ENCODE measurements at places on chromosomes 6 and 20.

DNA sequence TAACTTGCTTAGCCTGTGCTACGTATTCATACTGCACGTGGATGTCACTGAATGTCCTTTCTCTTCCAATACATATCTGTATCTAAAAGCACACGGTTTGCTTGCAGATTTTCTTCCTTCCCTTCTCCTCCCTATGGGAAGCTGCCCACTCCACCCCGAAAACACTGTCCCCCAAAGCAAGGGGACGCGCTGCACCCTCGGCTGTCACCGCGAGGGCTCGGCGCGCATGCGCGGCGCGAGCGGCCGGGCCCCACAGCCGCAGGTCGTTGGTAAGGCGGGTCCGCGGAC, 659 bp downstream of the TMX4 start:
- peak; percentile 71 for DNase-seq

DNA sequence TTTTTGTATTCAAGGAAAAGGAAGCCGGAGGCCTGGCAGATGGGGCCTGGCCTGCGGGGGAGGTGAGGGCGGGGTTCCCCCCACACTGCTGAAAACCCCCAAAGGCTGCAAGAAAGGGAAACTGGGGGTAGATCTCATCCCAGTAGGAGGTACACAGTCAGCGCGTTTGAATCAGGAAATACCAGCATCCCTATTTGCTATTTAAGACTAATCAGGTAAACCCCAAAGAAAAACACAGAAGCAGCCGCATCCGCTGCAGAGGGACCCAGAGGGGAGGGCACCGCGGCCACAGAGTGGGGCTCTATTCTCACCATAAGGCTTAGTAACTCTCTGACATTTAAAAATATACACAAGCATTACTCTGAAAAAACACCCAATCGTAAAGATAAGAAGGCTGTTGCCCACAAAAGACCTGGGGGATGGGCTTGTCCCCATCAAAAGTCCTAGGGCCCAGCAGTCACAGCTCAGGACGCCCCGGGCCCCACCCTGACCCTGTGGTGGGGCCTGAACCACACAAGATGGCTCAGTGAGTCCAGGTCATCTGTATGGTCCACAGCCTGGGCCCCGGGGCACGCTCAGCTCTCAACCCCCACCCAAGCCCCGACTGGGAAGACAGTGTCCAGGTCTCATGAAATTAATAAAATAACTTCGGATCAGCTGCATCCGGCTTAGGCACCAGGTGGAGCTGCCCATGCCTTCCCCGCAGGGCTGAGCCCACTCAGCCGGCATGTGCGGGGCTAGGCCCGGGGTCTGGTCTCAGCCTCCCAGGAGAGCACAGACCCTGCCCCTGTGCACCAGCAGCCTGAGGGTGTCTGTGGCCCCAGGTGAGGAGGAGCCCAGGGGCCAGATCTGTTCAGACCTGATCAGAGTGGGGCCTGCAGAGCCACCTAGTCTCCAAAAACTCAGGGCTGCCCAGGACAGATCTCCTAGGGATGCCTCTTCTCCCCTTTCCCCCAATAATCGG, 31.0 kb downstream of the KCNQ2 start:
- no peak for DNase-seq

DNA sequence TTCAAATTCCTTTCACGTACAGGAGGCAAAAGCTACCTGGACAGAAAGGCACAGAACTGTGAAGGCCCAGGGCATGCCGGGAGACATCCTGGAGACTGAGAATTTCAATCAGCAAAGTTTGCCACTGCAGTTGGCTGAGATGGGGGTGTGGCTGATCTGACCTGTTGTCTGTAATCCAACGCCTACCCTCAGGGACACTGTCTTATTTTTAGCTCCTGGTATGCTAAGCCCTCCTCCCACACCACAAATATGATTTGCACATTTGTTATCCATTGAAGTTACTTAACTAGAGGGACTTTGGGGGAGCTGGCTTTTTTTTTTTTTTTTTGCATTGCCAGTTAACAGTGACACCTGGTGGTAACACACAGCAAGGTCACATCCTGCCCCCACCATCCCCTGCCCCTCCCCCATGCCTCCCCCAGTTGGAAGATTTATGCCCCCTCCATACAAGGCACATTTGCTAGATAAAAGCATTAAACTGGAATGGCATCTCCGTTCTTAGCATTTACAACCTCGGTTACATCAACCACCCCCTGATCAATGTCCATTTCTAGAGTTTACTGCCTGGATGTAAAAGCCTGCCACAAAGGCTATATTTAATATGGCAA, 40.4 kb downstream of the TTI1 start:
- peak; percentile 52 for DNase-seq

DNA sequence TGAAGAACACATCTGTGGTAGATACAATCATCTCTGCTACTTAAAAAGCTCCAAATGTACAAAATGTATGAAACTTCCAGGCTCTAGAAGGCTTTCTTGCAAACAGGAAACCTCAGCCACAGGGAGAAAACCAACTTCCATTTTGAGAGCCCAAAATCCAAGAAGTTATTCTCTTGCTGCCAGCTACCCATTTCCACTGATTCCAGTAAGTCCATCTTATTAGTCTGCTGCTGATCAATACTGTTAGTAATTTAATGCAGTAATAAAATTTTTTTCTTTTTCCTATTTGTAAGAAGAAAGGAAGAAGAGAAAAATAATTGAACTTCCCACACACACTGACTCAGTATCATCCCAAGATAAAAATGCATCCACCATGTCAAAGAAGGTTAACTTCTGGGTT, 169.5 kb downstream of the TASP1 start:
- DNase-seq, result no peak

- no peak for DNase-seq
Observed at GRCh38 chr6:21942897-21943296, 349.3 kb downstream of the SOX4 start.

- no peak for DNase-seq
Observed at GRCh38 chr6:22069306-22069800, 227.5 kb downstream of the PRL start.

DNA sequence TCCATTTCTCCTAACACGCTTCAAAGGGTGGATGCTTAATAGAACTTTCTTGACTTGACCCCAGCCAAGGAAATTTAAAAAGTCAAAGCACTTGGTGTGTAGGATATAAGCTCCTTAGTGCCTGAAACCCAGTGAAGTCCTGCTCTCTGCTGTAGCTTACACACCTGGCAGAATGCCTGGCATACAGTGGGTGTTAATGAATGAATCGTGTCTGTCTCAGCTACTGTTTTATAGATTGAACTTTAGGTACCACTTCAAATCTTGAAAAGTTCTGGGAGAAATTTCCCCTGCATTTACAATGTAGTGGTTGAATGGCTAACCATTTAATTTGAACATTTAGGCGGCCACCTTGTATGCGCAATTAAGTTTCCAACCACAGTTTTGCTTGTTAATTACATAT, 70.5 kb upstream of the ZNF217 start:
- DNase-seq, result no peak

GRCh38 chr6:4352731-4353130, 217.4 kb upstream of the ECI2 start:
- DNase-seq, result no peak

GRCh38 chr6:96687121-96687520, 124.2 kb downstream of the FHL5 start:
- DNase-seq, result no peak

DNA sequence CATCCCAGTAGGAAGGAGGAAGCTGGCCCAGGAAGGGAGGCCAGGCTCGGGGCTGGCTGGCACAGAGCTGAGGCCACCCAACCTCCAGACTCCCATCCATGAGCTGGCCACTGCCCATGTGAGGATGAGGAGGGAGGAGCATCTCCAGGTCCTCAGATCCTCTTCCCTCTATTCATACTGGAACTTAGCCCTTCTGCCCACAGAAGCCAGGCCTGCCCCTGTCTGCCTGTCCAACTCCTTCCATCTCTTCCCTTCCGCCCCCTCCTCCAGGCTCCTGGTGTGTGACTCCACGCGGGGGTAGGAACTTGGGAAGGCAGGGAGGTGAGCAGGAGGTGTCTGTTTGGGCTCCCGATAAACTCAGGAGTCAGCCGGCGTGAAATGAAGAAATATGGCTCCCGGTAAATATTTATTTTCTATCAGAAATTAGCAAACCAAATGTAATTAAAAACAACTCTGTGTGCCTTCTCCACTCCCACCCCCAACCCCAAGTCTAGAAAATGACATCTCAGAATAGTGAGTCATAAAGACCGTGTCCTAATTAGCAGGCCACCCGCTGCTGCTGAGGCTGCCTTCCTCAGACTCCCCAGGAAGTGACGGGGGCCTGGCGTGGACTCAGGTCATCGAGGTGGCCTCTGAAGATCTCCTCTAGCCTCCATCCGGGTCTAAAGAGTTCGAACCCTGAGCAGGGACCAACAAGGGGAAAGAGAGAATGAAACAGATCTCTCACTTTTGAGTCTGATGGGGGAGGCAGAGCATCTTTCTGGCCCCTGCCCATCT, 81.9 kb downstream of the MDGA1 start:
- DNase-seq, result no peak

DNA sequence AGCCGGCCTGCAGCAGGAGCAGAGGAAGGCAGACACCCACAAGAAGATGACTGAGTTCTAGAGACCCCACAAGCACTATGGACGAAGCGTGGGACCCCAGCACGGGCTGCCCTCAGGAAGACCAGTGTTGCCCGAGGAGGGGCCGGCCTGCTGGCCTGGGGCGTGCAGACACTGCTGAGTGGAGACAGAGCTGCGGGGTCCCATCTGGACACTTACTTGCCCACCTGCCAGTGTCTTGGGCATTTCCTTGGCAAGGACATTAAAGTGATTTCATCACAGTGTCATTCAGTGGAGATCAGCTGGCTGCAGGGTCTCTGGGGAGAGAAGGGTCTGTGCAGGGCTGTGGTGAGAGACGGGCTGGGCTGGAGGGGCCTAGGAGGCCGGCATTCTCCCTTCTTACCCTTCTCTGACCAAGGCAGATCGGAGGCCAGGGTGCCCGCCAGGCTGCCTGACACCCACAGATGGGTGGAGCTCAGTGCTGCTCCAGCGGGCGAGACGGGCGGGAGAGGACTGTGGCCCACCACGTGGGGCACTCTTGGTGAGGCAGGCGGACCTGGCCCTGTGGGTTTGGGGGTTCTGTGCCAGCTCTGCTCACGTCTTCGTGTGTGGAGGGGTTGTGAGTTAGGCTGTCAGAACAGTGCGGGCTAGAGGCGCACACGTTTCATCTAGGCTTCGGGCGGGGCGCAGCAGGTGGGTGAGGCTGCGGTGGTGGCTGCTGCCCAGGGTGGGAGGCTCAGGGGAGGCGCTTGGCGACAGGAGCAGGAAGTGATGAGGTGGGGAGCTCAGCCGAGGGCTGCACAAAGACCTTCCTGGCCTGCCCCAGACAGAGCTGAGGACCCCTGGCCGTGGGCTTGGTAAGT, at the start of gene LIME1:
TSS of gene LIME1 (plus strand) at position 806 of the 860 bp plus-strand sequence. CDS start 886 bp downstream, outside the sequence.
- peak; percentile 48 for DNase-seq

GRCh38 chr20:60024801-60025200, 66.6 kb downstream of the CDH26 start:
- DNase-seq, result no peak

DNA sequence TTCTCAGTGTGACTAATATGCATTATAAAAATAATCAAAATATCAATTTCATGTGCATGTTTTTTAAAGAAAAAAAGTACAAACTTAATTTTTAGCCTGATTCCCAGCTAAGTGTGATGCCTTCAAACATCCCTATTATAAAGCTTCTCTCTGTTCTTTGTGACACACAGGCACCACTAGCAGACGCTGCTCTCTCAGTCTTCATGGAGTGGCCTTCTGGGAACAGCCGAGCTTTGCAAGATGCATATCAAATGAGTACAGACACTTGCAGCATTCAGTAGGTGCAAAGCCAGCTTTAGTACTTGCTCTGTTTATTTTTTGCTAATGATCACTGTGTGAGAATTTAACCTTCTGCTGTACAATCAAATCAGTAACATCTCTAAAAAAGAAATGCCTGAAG, 340.0 kb downstream of the ADGRB3 start:
- DNase-seq, result no peak

GRCh38 chr6:115899730-115900282, 160.9 kb downstream of the FRK start:
- no peak for DNase-seq

- DNase-seq, result no peak
Observed at GRCh38 chr6:45438151-45438550, 60.4 kb upstream of the SUPT3H start.

DNA sequence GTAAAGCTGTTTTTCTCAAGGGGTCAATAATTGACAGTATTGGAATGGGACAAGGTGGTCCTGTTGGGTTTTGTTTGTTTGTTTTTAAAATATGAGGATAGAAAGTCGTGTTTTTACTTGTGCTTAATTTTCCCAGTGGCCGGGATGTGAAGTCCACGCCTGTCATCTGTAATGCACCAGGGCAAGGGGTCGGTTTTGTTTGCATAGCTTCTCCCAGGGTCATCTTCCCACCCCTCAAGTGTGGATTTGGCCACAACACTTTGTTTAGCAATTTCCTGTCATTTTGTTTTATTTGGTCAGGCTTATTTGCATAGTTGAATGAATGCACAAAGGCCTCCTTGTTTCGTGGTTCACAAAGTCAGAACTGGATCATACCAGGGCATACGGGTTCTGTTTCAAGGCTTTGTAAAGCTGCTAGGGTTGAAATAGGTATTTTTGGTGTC, 29.8 kb downstream of the SYNJ2 start:
- no peak for DNase-seq

- no peak for DNase-seq
Observed at GRCh38 chr20:19003366-19004336, 190.1 kb downstream of the SCP2D1 start.

DNA sequence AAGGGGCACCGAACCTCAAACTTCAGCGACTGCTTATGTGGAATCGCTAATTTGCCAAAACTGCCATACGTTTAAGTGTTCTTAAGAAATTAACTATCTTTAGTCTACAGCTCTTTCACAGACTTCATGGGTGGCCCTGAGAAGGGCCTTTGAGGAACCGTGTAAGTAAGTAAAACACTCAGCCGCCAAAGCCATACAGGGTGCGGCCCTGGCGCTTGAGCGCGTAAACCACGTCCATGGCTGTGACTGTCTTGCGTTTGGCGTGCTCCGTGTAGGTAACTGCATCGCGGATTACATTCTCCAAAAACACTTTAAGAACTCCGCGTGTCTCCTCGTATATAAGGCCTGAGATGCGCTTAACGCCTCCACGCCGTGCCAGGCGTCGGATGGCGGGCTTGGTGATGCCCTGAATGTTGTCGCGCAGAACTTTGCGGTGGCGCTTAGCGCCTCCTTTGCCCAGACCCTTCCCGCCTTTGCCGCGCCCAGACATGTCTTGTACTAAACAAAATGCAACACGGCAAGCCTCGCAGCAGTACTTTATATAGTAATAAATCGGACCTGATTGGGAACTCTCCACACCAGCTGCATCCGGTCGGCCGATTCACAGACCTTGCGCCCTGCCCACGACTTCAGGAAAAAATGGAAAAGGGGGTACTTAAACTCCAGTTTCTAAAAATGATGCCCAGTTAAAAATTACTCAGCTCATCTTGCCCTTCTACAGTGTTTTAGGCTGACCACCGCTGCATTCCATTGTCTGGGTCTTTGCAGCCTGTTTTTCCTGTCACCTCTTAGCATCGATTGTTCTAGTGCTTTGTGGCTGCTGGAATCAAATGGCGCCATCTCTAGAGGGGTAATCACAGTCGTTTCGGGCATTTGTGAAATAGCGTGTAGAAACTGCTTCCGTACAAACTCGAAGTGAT, 38.9 kb downstream of the OR2B2 start:
- peak; percentile 81 for DNase-seq

GRCh38 chr6:7939184-7939863, 28.7 kb upstream of the TXNDC5 start:
- no peak for DNase-seq
